ENCODE measurements at places on chromosomes 2 and 18.

- no peak for DNase-seq
Observed at GRCh38 chr2:139909136-139909535, 1128.9 kb upstream of the NXPH2 start.

GRCh38 chr2:30706534-30707303 is 100.5 kb downstream of the CAPN13 start:
- peak; percentile 33 for DNase-seq

DNA sequence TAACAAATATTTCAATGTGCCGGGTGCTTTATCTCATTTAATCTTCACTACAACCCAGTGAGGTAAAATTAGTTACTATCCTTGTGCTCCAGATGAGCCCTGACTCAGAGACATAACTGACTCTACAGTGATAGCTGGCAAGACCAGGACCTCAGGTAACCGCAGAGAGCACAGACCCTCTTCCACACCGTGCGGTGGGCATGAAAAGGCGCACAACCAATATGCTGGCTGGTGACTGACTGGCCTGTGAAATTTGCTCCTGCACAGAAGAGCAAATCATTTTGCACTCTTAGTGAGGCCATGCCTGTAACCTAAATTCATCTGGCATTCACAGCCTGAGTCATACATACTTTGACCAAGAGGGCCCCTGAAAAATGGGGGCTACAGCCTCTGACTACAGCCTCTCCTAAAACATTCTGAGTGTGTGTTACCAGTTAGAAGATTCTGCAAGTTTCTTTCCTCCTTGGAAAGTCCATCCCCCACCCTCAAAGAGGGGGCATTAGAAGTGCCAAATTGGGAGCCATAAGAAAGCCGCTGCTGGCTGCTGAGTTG is 22.4 kb upstream of the MSGN1 start:
- no peak for DNase-seq

- DNase-seq, result no peak
Observed at GRCh38 chr18:69580107-69580506, 179.4 kb downstream of the DOK6 start.

DNA sequence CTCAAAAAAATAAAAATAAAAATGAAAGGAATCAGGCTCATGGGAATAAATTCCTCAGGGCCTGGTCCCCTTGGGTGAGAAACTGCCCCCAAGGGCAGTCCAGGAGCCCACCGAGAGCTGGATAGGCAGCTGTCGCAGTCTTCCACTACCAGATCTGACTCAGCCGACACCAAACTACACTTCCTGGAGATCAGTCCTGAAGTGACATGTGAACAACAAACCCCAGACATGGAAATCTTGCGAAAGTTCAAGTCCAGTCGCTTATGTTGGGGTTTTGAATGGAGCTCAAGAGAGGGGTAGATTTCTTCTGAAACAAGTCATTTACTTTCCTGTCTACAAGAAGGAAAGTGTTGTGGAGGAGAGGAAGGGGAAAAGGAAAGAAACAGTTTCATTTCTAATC is 12.9 kb downstream of the ADCY3 start:
- DNase-seq, result no peak

- DNase-seq, result no peak
Observed at GRCh38 chr2:96423828-96424227, 81.3 kb downstream of the NEURL3 start.

GRCh38 chr2:208373460-208374089 is 33.0 kb upstream of the PTH2R start:
- DNase-seq, result peak; percentile 36

- DNase-seq, result no peak
Observed at GRCh38 chr18:78422336-78422735, 557.3 kb upstream of the SALL3 start.

DNA sequence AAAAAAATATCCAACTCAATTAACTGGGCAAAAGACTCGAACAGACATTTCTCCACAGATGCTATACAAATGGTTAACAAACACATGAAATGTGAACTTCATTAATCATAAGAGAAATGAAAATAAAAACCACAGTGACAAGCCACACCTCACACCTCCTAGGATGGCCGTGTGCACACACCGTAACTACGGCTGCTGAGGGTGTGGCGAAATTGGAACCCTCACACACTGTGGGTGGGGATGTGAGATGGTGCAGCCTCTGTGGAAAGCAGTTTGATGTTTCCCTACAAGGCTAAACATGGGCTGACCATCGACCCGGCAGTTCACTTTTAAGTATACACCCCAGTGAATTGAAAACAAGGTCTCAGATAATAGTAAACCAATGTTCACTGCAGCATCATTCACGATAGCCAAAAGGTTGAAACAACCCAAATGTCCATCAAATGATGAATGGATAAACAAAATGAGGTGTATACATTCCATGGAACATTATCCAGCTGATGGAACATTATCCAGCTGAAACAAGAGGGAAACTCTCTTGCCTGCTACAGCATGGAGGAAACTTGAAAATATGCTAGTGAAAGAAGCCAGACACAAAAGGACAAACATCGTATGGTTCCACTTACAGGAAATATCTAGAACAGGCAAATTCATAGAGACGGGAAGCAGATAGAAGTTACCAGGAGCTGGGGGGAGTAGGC is 32.2 kb downstream of the ZAP70 start:
- DNase-seq, result no peak

GRCh38 chr18:32530947-32531651 is 60.4 kb upstream of the GAREM1 start:
- no peak for DNase-seq

DNA sequence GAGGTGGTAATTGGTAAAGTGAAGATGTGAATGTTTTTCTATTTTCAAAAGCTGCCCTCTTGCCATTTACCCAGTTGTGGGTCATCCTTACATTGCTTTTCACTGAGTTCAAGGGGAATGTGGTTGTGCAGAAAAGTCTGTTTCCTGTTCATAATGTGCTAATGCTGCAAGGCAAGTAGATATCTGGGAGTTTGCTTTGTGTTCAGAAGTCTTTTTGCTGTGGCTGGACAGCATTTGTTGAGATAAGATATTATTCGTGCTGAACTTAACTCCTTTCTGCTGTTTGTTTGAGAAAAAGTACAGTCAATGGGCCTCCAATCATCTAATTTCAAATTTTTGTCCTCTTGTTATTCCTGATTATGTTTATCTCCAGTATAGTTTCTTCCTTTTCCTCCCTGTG is 263.2 kb downstream of the LTBP1 start:
- DNase-seq, result no peak

GRCh38 chr2:55403256-55403998 is 16.2 kb downstream of the CCDC88A start:
- no peak for DNase-seq

- no peak for DNase-seq
Observed at GRCh38 chr2:230929381-230930148, 4.5 kb upstream of the GPR55 start.

- DNase-seq, result no peak
Observed at GRCh38 chr2:71454221-71455010, 1.1 kb downstream of the DYSF start.

DNA sequence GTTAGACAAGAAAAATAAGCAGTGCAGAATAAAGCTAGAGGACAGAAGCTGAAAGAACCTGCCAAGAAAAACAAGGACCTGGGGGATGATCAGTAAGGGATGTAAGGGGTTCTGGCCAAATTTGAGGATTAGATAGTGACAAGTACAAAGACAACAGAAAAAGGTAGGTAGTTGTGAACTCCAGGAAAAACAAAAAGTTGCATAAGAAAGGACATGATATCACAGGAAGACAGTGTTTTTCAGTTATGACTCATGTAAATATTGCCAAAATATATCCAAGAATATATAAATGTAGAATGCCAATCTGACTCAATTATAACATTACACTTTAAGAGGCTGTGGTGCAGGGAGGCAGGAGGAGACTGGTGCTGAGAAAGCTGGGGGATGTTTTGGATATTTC is 209.8 kb upstream of the SH3BP4 start:
- DNase-seq, result no peak

GRCh38 chr2:233289648-233290047 is 18.0 kb upstream of the SAG start:
- DNase-seq, result no peak

- DNase-seq, result peak; percentile 29
Observed at GRCh38 chr2:207624185-207625013, 795 bp downstream of the METTL21A start.

DNA sequence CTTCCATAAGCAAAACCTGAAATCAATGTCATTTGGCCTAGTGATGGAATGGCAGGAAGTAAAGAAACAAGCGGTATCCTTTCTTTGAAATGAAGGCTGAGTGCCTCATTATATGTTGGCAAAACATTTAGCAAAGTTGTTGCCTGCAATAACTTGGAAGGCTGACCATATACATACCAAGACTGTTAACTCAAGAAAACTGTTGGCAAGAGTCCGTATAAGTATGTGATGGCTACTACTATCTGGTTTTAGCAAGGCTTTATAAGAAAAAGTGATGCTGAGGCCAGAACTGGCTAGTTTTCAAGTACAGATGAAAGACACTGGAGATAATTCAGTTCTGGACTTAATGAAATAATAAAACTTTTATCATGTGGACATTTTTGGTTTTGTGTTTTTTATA is 356.2 kb downstream of the ZNF521 start:
- DNase-seq, result no peak

DNA sequence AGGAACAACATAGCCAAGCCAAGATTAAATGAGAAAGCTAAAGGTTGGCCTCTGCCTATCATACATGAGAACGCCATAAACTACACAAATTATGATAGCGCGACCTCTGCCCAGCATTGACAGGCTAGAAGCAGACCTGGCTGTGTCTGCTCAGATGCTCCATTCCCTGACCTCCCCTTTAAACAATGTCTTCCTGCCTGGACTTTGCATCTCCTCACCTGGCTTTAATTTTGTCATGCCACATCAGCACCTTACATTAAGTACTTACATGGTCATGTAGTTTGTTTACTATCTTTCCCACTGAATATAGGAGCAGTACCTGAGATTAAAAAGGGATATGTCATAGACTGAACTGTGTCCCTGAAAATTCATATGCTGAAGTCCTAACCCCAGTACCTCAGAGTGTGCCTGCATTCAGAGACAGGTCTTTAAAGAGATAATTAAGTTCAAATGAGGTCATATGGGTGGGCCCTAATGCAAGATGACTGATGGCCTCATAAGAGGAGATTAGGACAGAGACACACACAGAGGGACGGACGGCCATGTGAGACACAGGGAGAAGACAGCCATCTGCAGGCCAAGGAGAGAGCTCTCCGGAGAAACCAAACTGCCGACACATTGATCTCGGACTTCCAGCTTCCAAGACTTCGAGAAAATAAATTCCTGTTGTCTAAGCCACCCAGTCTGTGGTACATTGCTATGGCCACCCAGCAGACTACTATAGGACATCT is 103.7 kb downstream of the BIN1 start:
- DNase-seq, result no peak

GRCh38 chr2:1675633-1676032 is 68.7 kb downstream of the PXDN start:
- peak; percentile 90 for DNase-seq

DNA sequence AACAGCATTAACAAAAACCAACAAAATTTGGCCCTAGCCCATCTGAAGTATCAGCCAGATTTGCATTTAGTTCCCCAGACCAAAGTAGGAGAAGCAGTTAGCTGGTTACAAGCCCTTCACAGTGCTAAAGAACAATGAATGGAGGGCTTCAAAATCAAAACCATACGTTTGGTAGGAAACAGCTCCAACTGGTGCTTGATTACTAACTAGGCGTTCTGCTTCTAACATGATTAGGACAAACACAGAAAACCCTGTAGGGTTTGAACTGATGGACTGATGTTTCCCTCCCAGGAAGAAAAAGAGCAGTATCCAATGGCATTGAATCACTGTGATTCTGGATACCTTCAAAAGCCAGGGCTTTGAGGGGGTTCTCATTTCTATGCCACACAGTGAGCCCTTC is 20.5 kb upstream of the STAT4 start:
- no peak for DNase-seq

DNA sequence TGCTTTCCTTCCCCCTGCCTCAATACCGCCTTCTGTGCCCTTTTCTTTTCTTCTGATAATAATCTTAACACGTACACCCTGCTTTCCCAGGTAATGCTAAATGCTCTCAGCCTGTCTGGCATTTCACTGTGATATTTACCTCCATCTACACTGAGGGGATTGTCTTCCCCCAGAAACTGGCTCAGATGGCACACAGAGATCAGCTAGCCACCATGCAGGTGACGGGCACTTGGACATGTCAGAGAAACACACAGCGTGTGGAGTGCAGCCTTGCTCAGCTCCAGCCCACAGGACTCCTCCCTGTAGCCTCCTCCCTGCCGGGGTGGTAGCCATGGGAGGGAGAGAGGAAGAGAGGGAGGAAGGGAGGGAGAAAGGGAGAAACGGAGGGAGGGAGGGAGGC is 131.2 kb downstream of the EIPR1 start:
- no peak for DNase-seq

GRCh38 chr2:62284980-62285379 is 89.1 kb downstream of the B3GNT2 start:
- DNase-seq, result no peak

- no peak for DNase-seq
Observed at GRCh38 chr2:60247471-60247870, 306.0 kb downstream of the BCL11A start.

GRCh38 chr2:210188755-210189154 is 17.5 kb upstream of the KANSL1L start:
- no peak for DNase-seq

- DNase-seq, result no peak
Observed at GRCh38 chr2:210461401-210461800, 15.2 kb downstream of the LANCL1 start.

- DNase-seq, result no peak
Observed at GRCh38 chr2:192953116-192953515, 758.4 kb upstream of the TMEFF2 start.

- no peak for DNase-seq
Observed at GRCh38 chr18:12462242-12462641, 54.5 kb downstream of the PRELID3A start.

DNA sequence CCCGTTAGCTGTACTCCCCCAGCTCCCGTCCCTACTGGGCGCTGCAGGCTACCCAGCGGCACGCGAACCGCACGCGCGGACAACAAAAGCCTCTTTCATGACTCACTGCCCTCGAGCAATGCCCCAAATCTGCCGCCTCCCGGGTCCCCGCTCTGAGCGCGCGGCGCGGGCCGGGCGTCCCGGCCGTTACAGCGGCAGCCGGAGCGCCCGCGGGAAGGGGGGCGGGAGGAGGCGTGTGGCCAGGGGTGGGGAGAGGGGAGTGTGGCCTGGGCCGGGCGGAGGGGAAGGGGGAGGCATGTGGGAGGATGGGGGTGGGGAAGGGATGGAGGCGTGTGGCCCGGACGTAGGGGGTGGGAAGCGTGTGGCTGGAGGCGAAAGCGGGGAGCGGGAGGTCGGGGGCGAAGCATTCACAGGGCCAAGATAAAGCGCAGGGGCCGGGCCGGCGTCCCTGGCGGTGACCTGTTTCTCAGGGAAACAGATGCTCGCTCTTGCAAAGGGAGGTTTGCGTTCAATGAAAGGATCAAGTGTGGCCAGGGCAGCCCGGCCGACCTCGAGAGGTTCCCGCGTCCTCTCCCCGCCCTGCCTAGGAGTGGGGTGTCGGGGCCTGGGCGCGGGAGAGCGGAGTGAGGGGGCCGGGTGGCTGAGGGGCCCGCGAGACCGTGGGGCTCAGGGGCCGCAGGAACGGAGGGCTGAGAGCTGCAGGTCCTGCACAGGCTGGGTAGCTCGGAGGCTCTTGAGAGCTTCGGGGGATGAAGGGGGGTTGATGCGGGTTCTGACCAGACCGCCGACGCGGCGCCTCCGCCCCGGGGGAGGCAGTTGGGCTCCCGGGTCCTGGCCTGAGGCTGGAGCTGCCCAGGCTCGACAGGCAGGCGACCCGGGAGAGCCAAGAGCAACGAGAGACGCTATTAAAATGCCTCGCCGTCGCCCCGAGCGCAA is 3.5 kb upstream of the NEUROD1 start:
- DNase-seq, result peak; percentile 37
